ENCODE measurements at places on chromosomes 2 and 18. TPM values are rescaled to one million over a fixed set of nuclear protein-coding genes. Genes with fewer than 3 reads are reported as not detected.

Gene MEIS1
- 31.8 TPM for total RNA-seq

Gene GATA6
- 0.32 TPM for total RNA-seq

Gene REG3G
- not detected for total RNA-seq

Gene CDH2
- total RNA-seq = not detected

Gene CHAC2
- total RNA-seq = 4.8 TPM

Gene GPR17
- not detected for total RNA-seq

Gene CCDC74B
- total RNA-seq = 0.40 TPM

Gene C1QL2
- not detected for total RNA-seq

Gene ACYP2
- total RNA-seq = 7.3 TPM

Gene KCNG2
- 0.20 TPM for total RNA-seq

Gene GREB1
- total RNA-seq = 0.60 TPM

Gene ASXL3
- 0.32 TPM for total RNA-seq

Gene XIRP2
- total RNA-seq = 0.28 TPM

Gene SMAD2
- 87.2 TPM for total RNA-seq

GRCh38 chr2:231207734-231208133 lies 9.3 kb downstream of the ARMC9 start:
- no peak for ATAC-seq

DNA sequence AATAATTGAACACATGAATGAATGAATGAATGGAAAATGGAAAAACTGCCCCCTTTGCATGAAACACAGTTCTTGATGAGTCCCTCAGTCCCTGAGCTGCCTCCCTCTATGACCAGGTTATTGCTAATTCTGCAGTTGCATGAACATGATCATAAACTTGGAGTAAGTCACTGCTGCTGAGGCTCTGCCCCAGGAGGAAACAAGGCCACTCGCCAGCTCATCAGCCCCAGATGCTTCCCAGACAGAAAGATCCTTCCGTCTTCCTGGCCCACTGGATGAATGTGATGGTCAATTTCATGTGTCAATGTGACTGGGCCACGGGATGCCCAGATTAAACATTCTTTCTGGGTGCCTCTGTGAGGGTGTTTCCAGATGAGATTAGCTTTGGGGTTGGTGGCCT lies 16.4 kb downstream of the GPR45 start:
- ATAC-seq = no peak

DNA sequence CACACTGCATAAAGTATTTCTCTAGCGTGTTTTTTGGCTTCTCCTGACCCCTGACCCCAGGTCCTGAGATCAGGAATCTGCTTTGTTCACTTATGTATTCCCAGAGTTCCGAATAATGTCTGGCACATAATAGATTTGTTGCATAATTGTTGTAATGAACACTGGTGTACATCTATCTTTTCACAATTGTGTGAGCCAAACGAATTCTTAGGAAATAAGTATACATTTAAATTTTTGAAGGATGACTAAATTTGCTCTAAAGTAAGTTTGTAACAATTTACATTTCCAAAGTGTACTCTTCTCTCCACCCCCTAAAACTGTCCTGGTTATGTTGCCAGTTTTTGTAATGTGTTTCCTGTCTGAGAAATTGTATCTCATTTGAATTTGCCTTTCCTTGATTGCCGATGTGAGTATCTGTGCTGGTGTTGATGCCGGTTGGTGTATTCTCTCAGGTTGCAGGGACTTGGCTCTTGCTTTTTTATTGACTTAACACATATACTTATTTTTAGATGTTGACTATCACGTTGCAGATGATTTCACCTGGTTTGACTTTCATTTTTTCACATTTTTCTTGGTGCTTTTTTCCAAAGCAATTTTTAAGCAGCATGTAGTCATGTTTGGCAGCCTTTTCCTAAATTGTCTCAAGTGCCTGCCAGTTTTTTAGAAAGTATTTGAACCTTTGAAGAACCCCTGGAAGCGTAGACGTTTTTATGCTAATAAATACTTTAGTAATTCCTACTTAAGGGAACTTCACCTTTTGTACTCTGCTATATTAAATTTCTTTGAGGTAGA lies 16.1 kb upstream of the FARP2 start:
- ATAC-seq = no peak

- ATAC-seq = no peak
Measured at GRCh38 chr2:38113981-38114708, 38.2 kb upstream of the CYP1B1 start.

DNA sequence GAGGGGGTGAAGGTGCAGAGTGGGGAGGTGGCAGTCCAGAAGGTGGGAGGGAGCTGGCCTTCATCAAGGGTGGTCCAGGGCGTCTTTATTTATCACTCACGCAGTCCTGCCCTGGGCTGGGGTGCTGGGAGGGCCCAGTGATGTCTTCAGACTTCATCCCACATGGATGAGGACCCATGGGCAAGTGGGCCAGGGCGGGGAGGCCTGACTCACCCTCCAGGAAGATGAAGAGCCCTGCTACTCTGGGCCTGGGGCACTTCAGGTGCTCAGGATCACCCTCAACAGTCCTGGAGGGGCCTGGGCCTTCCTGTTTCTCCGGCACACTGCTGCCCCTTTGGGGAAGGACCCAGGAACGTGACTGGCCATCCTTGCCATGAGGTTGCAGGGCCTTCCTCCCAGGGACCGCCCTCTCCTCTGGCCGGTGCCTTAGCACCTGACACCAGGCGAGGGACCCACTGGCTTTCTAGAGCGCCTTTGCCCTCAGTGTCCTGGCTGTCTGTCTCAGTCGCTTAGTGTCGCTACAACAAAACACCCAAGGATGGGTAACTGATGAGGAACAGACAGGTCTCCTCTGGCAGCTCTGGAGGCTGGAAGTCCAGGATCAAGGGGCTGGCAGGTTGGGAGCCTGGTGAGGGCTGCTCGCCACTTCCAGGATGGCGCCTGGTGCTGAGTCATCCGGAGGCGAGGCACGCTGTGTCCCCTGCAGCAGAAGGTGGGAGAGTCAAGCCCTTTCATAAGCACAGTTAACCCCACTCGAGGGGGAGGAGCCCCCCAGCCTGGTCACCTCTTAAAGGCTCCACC lies 57.8 kb upstream of the HS6ST1 start:
- no peak for ATAC-seq

- no peak for ATAC-seq
Measured at GRCh38 chr2:9754532-9754887, 88.8 kb upstream of the TAF1B start.

DNA sequence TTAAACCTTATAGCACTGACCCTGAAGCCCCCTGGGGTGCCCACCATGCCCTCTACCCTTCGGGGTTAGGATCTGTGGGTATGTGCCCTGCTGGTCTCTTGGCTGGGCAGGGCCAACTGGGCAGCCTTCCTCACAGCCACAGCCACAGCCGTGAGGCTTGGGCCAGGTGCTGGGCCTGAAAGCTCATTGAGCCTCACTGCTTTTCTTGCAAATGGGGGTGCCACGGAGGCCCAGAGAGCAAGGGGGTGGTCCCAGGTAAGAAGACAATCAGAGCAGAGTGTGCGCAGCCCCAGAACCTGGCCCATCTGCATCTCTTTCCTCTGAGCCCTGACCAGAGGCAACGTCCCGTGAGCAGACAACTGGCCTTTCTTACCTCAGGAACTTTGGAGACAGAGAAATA lies 34.7 kb downstream of the KCNF1 start:
- ATAC-seq = no peak

- peak; percentile 80 for ATAC-seq
Measured at GRCh38 chr18:48724442-48724841, 185.6 kb downstream of the CTIF start.

- ATAC-seq = no peak
Measured at GRCh38 chr2:201122276-201122675, 6.3 kb downstream of the CFLAR start.

DNA sequence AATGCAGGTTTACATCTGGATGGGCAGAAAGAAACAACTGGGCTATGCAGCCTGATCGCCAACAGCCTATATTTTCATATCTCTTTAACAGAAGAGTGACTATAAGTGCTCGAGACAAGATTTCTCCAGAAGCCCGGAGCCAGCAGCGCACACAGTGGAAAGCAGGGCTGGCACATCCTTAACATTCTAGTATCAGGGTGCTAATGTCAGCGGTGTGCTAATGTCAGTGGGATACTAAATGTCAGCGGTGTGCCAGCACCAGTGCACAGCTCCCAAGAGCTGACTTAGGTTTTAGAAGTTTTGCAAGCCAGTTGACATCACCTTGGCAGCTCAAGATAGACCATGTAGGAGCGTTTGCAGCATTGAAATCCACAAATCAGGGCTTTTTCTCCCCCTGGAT lies 8.3 kb downstream of the BMP10 start:
- no peak for ATAC-seq

DNA sequence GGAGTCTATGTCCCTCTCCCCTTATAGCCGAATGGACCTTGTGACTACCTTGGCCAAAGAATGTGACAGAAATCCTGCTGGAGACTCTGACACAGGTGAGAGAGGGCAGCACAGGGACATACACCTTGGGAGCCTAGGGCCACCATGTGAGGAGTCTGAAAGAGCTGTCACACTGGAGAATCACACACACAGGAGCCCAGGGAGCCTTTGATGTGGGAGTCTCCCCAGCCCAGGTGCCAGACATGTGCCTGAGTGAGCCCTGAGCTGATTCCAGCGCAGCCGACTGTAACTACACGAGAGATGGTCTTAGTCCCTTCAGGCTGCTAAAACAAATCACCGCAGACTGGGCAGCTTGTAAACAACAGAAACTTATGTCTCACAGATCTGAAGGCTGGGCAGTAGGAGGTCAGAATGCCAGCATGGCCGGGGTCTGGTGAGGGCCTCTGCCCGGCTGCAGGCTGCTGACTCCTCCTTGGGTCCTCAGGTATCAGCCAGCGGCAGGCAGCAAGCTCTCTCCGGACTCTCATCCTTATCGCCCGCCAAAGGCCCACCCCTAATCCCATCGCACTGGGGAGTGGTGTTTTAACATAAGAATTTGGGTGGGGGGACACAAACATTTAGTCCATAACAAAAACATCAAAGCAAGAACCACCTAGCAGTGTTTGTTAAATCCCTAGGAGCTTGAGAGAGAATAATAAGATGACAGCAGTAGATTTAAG lies 63.8 kb upstream of the GPR45 start:
- no peak for ATAC-seq

DNA sequence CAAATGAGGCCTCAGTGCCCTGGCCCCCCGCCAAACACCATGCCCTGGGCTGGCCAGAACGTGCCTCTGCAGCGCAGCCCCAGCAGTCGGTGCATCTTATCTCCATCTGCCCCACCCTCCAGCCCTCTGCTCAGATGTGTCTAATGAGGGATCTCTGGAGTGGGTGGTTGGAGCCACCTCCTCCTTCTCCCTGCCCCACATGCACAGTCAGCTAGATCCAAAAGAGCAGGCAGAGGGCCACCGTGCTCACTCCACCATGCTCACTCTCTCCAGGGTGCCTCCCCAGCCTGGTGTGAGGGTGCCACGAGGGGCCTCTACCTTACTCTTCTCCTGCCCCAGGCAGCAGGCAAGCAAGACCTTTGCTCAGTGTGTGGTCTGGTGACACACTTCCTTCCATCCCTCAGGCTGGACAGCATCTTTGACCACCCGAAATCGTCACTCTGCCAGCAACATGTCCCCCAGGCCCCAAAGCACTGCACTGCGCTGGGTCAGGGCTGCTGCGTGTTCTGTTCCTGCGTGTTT lies 266.1 kb upstream of the HDAC4 start:
- peak; percentile 64 for ATAC-seq

GRCh38 chr2:229713371-229714079 lies 830 bp downstream of the DNER start:
- peak; percentile 47 for ATAC-seq

- ATAC-seq = no peak
Measured at GRCh38 chr2:104040771-104041170, 813.1 kb upstream of the POU3F3 start.

DNA sequence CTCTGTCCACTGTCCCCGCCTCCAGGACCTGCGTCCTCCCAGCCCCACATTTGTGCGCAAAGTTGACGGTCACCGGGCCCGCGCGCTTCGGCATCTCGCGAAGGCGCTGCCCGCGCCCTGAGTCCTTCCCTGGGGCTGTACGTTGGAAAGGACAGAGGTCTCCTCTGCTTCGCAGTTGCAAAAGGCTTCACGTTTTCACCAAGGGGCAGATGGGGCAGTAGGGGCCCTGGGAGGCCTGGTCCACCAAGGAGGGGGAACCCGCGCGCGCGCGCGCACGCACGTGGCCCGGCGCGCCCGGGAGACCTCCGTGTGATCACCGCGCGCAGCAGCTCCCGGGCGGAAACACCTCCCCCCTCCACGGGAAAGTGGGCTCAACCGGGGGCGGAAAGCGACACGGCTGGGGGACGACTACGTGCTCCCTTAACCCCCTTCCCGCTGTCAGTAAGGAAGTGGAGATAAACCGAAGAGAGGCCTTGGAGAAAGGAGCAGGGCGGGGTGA lies 21.9 kb downstream of the TEX44 start:
- no peak for ATAC-seq

GRCh38 chr2:215884451-215885087 lies 128.8 kb downstream of the MREG start:
- no peak for ATAC-seq

DNA sequence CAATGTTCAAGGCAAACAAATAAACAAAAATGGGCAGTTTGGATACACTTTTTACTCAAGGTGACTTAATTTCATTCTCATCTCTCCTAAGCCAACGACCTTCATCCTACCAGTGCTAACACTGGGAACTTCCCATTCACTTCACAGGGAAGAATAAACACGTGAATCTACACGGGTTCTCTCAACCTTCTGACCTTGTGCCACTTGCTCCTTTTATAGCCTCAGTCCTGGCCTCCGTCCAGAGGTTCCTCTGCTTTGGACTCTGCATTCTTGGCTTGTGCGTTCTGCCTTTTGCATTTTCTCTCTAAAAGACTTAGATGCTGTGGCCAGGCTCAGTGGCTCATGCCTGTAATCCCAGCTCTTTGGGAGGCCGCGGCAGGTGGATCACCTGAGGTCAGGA lies 13.8 kb downstream of the ZNF2 start:
- ATAC-seq = no peak

GRCh38 chr18:10442551-10442971 lies 11.9 kb upstream of the APCDD1 start:
- peak; percentile 36 for ATAC-seq

GRCh38 chr2:168355121-168355520 lies 101.0 kb upstream of the CERS6 start:
- ATAC-seq = no peak

DNA sequence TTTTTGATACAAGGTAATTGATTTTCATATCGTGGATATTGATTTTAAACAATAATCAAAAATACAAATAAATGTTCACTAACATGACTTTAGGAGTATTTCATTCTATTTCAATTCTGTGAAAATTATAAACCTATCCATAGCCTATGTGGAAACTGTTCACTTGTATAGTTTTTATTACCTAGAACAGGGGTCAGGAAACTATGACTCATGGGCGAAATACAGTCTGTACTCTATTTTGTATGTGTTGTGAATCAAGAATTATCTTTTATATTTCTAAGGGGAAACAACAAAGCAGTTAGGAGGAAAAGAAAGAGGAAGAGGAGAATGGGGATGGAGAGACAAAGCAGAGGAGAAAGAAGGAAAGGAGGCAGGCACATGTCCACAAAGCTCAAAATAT lies 181.7 kb upstream of the VRK2 start:
- no peak for ATAC-seq

Measured in esophagus mucosa (tissue), 1 donor.